ENCODE measurements at places on chromosomes 16 and 17.

DNA sequence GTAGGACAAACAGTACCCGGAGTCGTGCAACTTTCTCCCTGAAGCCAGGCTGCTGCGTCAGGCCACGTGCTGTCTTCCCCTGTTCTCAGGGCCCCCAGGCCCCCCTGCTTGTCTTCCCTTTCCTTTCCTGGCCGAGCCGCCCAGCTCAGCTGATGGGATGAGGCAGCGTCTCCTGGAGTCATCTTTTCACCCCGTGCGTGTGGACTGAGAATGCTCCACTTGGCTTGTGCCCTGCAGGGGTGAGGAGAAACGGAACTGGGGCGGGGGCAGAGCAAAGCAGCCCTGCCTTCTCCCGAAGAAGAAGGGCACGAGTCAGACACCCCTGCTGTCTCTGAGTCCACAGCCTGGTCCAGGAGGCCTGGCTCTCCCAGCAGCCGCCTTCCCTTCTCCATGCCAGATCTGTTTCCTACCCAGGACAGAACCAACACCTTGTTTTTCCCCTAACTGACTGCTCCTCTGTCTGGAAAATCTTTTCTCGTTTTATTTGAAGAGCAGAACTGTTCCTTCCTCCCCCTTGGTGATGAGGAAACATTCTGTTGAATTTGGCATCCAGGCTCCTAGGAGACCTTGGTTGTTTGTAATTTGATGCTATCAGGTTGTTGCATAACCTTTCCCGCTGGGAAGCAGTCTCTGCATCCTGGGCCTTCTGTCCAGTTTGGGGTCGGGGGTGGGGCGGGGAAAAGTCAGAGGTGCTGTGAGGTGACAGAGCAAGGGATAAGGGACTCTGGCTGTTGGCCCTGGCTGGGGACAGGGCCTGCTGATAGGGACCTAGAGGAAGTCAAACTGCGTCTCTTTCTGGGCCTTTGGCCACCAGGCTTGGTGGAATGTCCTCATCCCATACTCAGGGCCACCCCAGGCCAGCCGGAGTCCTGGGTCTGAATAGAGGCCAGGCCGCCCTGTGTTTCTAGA lies 78.8 kb downstream of the WIPI1 start:
- DNase-seq, result peak; percentile 29

DNA sequence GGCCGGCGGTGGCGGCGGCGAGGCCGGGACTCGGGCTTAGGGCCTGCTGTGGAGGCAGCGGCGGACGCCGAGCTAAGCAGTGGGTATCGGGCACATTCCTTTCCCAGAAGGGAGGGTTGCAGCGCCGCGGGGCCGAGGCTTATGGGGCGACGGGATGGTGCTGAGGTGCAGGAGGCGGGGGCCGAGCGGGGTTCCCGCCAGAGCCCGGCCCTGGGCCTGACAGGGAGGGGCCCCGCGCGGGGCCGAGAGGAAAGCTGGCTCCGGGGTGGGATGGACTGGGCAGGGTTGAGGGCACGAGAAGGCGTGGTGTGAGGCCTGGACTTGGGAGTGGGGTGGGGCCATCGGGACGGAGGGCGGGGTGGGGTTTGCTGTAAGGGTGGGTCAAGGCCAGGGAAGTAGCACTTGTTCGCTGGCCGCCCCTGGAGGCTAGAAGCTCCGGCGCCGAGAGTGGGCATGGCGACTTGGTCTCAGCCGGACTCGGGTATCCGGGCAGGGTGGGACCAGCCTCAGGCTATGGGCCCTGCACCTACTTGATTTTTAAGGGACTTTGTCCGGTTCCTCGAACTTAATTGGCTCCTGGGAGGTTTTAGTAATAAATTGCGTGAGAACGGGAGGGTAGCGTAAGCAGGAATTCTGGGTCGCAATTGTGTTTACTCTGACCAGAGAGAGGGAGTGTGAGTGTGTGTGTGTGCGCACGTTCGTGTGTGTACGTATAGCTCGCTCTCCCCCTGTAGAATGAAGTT lies 396 bp downstream of the NFE2L1 start:
- DNase-seq, result peak; percentile 24

DNA sequence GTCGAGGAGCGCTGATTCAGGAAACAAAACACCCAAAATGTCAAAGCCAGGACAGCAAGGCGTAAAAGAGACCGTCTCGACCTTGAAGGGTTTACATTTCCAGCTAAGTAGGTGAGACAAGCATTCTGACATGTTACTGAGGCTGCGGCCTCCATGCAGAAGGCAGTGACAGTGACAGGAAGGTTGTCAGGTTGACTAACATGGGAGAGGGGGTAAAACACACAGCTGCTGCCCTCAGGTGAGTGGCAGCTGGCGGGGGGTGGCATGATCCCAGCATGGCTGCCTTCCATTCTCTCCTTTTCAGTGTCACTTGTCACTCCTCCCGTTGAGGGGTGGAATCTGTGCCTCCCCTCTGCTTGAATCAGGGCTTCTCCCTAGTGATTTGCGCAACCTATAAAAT lies 31.9 kb upstream of the CRHR1 start:
- no peak for DNase-seq

DNA sequence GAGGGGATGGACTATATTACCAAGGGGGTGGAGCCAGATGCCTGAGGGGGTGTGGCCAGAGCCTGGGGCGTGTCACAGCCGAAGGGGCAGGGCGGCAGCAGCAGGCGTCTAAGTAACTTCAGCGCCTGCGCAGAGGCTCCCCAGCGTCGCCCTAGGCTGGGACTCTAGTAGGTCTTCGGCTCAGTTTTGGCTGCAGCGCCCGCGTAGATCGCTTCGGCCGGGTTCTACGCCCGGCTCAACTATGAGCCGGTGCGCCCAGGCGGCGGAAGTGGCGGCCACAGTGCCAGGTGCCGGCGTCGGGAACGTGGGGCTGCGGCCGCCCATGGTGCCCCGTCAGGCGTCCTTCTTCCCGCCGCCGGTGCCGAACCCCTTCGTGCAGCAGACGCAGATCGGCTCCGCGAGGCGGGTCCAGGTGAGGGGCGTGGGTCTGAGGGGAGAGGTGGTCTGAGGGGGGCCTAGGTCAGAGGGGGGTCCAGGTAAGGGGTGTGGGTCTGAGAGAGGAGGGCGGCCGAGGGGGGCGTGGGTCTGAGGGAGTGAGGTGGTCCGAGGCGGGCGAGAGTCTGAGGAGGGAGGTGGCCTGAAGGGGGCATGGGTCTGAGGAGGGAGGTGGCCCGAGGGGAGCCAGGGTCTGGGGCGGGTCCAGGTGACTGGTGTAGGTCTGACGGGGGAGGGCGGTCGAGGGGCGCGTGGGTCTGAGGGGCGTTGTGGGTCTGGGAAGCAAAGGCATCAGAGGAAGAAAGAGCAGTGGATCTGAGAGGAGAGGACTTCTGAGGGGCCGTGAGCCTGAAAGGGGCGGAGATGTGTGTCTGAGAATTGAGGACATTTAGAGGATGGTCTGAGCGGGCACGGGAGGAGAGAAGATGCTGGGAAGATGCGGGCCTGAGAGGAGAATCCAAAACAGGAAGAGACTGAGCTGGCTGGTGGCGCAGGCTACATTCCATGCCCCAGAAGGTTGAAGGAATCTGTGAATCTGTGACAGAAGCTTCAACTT lies at the start of gene LPCAT2:
Gene LPCAT2 (plus strand): TSS at position 132 of the 991 bp plus-strand sequence. CDS start 110 bp downstream, at position 242.
- DNase-seq, result peak; percentile 39

DNA sequence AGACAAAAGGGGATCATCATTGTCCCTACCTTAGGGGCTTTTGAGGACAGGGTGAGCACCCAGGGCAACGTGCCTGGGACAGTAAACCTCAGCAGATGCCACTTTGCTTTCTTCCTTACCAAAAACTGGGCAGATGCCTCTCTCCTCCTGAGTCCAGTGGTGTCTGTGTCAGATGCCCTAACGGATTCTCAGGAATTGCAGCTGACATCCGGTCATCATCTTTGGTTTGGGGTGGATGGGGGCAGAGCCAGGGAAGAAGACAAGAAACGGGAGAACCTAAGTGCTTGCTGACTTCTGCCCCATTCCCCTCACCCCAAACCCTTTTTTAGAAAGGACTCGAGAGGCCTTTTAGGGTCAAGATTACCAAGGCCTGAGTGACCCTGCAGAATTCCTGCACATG lies 187.5 kb downstream of the MSI2 start:
- DNase-seq, result no peak

- no peak for DNase-seq
These were observed 18.5 kb downstream of the ANKRD40 start for GRCh38 chr17:50689251-50689650.

DNA sequence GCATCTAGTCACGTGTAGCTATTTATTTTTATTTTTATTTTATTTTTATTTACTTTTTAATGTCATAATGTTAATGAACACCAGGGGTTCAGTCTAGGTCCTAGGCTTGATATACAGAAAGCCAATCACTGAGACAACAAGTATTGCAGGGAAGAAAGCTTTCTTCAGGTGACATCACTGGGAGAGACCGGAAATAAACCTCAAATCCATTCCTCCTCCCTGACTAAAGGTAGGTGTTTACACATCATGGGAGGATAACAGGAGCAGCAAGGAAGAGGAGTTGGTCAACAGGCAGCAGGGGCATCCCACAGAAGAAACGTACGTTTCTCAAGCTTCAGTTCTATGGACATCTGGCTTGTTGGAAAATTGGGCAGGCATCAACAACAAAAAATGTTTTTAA lies 9.5 kb upstream of the HEATR3 start:
- no peak for DNase-seq

GRCh38 chr16:67677712-67678111 lies 11.1 kb downstream of the C16orf86 start:
- no peak for DNase-seq

DNA sequence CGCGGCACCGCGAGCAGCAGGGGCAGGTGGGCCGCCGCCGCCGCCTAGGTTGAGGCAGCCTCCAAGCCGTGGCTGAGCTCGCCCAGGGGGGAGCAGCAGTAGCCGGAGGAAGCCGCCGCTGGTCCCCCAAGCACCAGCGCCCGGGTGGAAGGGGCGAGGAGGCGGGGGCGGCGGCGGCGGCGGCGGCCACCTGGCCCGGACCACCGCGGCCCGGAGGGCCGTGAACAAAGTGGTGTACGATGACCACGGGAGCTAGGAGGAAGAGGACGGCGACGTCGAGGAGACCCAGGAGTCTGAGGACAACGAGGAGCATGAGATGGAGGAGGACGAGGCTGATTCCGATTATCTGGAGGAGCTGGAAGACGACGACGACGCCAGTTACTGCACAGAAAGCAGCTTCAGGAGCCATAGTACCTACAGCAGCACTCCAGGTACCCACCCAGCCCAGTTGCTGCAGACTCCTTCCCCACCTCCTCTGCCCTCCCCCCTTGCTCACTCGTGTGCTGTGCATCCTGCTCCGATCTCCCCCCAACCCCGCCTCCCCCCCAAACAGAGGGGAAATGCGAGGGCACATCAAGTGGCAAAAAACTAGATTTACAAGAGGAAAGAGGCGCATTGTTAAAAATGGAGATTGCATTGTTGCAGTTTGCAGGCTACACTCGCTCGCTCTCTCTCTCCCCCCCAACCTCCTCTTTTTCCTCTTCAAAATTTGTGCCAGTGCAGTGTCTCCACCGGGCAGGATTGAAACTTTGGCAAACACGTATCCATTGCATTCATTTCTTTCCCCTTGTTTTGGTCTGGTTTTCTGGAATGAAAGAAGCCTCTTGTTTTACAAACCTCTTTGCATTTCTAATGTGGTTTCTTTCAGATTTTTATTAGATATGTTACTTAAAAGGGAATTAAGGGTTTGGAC lies 41.8 kb upstream of the AMZ2 start:
- no peak for DNase-seq

GRCh38 chr16:8935989-8936388 lies 27.7 kb downstream of the USP7 start:
- no peak for DNase-seq

DNA sequence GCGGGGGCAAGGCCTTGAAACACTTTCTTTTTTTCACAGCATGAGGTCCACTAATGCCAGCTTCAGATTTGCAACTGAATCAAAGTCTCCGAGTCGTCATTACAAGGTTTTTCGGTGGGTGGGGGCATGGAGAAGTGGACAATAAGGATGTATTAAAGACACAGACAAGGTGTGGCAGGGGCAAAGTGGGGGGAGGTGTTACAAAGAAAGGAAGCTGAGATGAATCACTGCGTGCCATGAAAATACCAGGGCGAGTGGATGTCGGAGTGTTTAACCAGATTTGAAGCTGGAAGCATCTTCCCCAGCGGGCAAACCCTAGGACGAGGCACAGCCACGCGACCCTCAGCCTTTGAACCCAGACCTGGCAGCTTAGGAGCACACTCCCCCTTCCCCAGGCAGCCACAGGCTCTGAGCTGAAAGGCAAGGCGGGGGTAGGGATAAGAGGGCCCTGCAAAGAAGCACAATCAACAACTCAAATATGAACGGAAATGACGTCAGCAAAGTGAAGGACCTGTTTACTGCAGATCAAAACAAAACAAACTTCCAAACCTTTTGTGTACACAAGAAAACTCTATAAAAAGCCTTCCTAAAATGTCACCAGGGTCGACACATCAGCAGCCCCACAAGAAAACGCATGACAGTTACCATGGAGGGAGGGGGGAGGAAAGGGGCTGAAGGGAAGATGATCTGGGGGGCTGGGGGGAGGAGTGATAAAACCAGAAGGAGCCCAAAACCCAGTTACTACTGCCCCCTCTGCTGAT lies 5.6 kb upstream of the ZFHX3 start:
- peak; percentile 74 for DNase-seq

- no peak for DNase-seq
These were observed 9.2 kb downstream of the HS3ST3B1 start for GRCh38 chr17:14310101-14310500.

DNA sequence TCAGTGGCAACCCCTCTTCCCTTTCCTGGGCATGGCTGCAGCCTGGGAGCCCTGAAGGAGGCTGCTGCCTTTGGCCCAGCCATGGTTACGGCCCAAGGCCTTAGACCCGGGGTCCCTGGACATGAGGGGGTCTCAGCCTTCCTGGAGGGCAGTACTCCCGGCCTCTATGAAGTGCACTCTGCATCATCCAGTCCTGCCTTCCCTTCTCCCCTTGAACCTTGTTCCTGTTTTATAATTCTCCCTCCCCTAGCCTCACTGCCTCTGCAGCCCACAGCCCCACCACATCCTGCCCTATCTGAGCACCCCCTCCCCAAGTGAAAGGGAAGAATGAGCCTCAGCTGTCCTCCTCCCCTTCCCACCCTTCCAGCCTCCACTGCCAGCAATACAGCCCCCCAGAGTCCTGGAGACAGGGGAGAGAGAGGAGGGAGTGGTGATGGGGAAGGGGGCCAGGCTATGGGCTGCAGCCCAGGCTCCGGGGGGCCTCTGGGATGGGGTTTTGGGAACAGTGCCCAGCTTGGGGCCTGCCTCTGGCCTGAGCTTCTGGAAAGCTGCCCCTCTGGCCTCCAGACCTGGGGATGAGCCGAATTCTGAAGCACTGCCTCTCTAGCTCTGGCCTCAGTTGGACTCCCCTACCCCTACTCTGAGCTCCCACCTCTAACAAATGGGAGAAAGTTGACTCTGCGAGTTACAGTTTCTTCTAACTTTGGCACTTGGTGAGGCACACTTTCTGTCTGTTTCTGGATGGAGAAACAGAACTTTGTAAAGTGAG lies 7.6 kb downstream of the CCR7 start:
- no peak for DNase-seq

GRCh38 chr17:37770631-37771518 lies 26.0 kb upstream of the HNF1B start:
- DNase-seq, result no peak

Measured in NCI-H1092 (cell line).